Activated T-helper 1 cell treated with anti-CD3 and anti-CD28 coated beads, Interleukin-12 subunit alpha, Interleukin-12 subunit beta, Interleukin-2, Interleukin-4 antibody, amounts not matched to agents 30 ng/mL and 10 ng/mL and 1 ng/mL, durations not matched to agents 14 hours and 24 hours and 36 hours (primary cell): ENCODE measurements at places on chromosomes 11 and 22. TPM values are rescaled to one million over a fixed set of nuclear protein-coding genes. Genes with fewer than 3 reads are reported as not detected.

DNA sequence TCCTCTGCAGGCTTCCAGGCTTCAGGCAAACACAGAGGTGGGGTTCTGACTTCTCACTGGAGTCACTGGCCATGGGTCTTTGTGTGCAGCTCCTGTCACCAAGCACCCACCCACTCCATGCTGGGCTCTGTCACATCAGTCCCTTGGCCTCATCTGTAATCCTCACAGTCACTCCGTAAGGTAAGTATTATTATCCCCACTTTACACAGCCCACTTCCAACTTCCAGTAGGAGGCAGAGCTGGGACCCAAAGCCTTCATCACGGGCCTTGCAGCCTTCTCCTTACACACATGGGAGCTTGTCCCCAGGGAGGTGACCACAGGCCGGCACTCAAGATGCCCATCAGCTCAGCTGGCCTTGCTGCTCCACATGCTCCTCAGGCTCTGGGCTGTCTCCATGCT lies 266.7 kb upstream of the B3GAT1 start:
- no peaks in the 10 kb centered on the region for H3K36me3 ChIP-seq
- H3K4me1 ChIP-seq = no peaks in the 10 kb centered on the region
- H3K27ac ChIP-seq = no peak overlapping the region
- no peaks in the 10 kb centered on the region for H3K27me3 ChIP-seq
- no peak overlapping the region for H3K4me3 ChIP-seq

- no peak overlapping the region for H3K27ac ChIP-seq
- no peaks in the 10 kb centered on the region for H3K36me3 ChIP-seq
- peaks cover 4% of the 10 kb centered on the region for H3K27me3 ChIP-seq
- no peak overlapping the region for H3K4me3 ChIP-seq
- peaks cover 6% of the 10 kb centered on the region for H3K4me1 ChIP-seq
Measured at GRCh38 chr22:35154937-35155387, 89.0 kb downstream of the ISX start.

Gene MAPK8IP1
- 0.51 and 0.91 TPM in 2 replicates for total RNA-seq

Gene AKIP1
- total RNA-seq = 33.4 and 36.9 TPM in 2 replicates

DNA sequence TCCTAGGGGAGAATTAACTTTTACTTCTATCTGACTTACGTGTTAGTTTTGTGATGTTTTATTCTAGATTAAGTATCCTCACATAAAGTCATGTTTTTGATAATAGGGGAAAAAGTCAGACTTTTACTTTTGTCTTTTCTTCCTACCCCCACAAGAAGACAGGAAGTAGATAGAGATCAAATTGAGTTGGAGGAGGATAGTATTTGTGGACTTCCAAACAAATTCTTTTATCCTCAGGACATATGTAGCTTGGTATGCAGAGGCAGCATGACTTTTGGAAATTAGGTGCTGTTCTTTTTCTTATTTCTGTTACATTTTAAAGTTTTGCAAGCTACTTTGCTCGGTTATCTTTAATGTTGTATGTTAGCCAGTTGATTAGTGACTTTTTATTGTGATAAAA lies 61.4 kb downstream of the MTMR3 start:
- H3K4me1 ChIP-seq = peaks cover 15% of the 10 kb centered on the region
- H3K36me3 ChIP-seq = peaks cover 2% of the 10 kb centered on the region
- no peak overlapping the region for H3K27ac ChIP-seq
- DNase-seq = no peak
